ENCODE measurements at places on chromosomes 5 and 9.

DNA sequence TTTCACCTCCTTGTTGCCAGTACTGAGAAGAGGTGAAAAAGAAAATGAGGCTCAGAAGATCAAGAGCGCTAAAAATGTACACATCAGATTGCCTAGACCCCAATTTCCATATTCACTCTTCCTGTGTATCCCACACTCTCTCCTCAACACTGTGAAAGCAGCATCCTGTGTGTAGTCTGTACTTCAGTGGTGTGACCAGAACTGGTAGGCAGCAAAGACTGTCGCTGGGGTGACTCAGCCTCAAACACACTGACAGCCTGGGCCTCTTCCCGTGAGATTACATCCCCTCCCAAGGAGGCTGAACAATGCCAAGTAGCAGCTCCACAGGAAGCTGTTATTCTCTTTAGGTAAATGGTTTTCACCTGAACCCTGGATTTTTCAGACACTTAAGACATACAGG is 135.5 kb downstream of the CCDC192 start:
- DNase-seq = peak; percentile 68

DNA sequence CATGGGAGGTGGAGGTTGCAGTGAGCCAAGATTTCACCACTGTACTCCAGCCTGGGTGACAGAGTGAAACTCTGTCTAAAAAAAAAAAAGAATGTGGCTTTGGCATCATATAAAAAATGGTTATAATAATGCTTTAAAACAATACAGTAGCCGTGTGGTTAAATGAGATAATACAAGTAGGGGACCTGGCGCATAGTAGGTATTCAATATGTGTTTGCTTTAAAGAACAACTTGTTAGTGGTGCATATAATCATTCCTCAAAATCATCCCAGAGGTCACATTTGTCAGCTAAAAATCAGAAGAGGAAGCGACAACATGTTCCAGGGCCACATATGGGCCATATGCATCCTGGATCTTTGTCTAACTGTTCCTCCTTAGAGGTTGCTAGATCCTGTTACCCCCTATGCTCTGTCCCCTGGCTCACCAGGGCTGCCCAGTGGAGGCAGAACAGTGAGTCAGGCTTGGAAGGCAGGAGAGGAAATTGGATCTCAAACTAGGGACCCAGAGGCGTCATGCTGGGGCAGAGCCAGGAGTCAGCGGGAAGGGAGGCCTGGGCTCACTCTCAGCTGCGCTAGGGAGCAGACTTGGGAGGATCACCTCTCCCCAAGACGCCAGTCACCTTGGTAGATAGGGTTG is 27.7 kb downstream of the LHX6 start:
- no peak for DNase-seq

GRCh38 chr5:118653872-118654271 is 334.5 kb downstream of the DTWD2 start:
- DNase-seq = no peak

DNA sequence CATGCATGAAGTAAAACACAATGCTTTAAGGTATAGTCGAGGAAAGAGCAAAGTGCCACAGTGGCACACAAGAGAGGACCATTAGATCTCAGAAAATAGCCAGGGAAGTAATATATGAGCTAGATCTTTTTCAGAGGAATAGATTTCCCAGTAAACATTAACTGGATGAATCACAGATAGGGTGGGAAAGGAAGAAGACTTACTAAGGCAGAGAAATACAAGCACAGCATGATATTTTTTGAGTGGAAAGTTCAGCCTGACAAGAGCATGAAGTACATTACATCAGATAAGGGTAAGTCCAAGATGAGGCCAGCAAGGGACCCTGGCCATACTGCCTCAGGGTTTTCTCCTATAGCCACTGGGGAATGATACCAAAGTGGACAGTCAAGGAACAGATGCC is 804.6 kb upstream of the DMAC1 start:
- no peak for DNase-seq

- DNase-seq = peak; percentile 85
Observed at GRCh38 chr5:60540856-60541805, 158.8 kb downstream of the DEPDC1B start.

GRCh38 chr5:171774418-171774817 is 11.2 kb upstream of the SMIM23 start:
- DNase-seq = no peak
